Stimulated activated CD8-positive, alpha-beta memory T cell treated with anti-CD3 and anti-CD28 coated beads, Interleukin-7, amount 100 ng/mL, for 1 hour (primary cell): ENCODE measurements at places on chromosomes 6 and 20.

- no peak for DNase-seq
Observed at GRCh38 chr6:149273318-149273717, 44.2 kb upstream of the TAB2 start.

GRCh38 chr6:684831-685636, 7.9 kb downstream of the EXOC2 start:
- DNase-seq: no peak

GRCh38 chr6:169939554-169940164, 188.2 kb downstream of the ERMARD start:
- DNase-seq: no peak

- no peak for DNase-seq
Observed at GRCh38 chr6:33017018-33017417, 7.6 kb upstream of the HLA-DOA start.

GRCh38 chr20:11091511-11091910, 417.7 kb upstream of the JAG1 start:
- no peak for DNase-seq

GRCh38 chr6:95636552-95637431, 59.5 kb downstream of the MANEA start:
- no peak for DNase-seq
